Brain pericyte (primary cell): ENCODE measurements at places on chromosomes 7 and 10.
A peak's percentile ranks its signal among the peaks of the same experiment; 100 is the strongest.

- DNase-seq = no peak
These were observed 324.7 kb downstream of the ADARB2 start for GRCh38 chr10:1412531-1413189.

GRCh38 chr7:45696476-45696875 lies 122.3 kb downstream of the ADCY1 start:
- no peak for DNase-seq

DNA sequence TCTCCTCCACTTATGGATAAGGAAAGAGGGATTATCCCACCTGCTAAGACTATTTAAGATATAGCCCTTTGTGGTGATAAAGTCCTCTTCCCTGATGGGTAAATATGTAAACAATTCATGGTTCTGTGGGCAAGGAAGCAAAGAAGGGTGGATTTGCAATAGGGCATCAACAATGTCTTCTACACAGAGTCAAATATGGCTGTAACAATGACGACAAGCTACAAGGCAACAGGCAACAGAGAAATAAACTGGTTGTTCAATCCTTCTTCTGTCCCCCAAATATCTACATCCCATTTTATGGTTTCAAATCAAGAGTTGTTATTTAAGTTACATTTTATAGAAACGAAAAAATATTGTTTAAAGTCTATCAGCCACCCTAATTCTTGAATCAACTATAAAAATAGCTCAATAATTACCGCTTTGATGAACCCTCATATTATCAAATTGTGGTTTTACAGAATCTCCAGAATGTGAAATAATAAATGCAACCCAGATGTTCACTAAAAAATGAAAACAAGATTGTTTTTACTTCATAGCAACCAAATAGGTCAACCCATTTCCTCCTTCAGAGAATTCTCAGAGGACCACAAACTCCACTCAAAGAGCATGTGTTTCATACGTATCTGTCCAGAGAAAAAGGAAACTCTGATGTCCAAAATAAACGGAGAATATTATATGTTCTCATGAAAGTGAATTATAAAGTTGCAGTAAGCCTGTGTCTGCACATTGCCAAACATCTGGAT lies 13.8 kb downstream of the CYTH3 start:
- peak; percentile 81 for DNase-seq

DNA sequence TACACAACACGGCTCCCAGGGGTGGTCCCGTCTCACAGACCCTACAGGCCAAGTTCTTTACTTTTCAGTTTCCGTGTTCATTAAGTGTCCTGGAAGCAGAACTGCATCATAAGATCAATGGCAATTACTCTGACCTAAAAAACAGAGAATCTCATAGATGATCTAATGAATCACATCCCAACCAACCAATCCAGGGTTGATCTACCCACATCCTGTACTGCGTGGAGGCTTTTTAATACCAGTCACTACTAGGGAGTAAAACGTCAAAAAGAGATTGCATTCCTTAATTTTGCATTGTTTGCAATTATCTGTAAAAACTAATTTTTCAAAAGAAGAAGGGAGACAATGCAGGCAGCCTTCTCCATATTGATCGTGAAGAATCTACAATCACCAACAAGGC lies 72.6 kb downstream of the PARD3 start:
- DNase-seq = no peak

DNA sequence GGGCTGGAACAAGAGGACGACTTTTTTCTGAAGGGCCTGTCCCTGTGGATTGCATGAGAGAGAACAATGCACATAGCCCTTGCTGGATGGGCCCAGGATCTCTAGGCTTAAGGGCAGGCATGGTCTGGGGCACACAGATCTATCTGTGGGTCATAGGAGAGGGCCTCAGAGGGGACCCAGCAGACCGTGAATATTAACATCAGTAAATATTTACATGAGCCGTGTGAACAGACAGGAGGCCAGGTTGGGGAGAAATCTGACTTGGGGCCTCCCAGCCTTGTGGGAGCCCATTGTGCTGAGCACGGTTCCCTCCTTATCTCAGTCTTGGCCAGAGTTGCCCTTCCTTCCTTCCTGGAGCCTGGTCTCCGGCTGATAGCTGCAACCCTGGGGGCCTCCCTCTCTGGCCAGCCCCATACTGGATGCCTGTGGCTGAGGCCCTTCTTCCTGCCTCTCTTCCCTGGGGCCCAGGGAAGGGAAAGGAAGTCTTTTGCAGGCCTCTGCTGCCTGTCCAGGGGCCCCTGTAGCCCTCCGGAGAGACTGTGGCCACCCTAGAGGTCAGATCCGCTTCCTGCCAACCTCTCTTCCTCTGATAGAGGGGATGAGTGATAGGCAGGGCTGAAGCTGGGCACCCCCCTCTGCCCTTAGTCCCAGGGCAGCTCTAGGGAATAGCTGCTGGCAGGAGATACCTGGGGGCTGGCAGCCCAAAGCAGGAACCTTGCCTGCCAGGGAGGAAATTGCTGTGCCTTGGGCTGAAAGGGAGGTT lies 44.5 kb upstream of the TRIM8 start:
- no peak for DNase-seq

GRCh38 chr7:82623812-82624211 lies 180.2 kb upstream of the CACNA2D1 start:
- DNase-seq = no peak

- no peak for DNase-seq
These were observed 20.9 kb downstream of the AQP1 start for GRCh38 chr7:30932562-30932961.

DNA sequence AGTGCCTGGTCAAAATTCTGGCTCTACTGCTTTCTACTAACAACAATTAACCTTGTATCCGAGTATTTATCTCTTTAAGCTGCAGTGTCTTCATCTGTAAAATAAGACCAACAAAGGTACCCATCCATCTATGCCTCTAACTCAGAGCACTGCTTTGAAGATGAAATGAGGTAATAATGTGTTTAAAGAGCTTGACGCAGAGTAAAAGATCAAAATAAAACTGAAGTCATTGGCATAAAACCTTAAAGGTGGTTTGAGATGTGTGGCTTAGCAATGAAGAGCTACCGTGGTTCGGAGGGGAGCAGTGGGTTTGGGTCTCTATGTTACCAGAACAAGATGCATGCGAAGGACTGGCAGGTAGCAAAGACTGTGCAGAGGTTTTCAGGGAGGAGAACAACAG lies 16.1 kb upstream of the PRF1 start:
- no peak for DNase-seq

GRCh38 chr7:79785556-79785955 lies 332.1 kb upstream of the MAGI2 start:
- DNase-seq = no peak

GRCh38 chr7:33842150-33842549 lies 63.2 kb upstream of the BMPER start:
- no peak for DNase-seq

DNA sequence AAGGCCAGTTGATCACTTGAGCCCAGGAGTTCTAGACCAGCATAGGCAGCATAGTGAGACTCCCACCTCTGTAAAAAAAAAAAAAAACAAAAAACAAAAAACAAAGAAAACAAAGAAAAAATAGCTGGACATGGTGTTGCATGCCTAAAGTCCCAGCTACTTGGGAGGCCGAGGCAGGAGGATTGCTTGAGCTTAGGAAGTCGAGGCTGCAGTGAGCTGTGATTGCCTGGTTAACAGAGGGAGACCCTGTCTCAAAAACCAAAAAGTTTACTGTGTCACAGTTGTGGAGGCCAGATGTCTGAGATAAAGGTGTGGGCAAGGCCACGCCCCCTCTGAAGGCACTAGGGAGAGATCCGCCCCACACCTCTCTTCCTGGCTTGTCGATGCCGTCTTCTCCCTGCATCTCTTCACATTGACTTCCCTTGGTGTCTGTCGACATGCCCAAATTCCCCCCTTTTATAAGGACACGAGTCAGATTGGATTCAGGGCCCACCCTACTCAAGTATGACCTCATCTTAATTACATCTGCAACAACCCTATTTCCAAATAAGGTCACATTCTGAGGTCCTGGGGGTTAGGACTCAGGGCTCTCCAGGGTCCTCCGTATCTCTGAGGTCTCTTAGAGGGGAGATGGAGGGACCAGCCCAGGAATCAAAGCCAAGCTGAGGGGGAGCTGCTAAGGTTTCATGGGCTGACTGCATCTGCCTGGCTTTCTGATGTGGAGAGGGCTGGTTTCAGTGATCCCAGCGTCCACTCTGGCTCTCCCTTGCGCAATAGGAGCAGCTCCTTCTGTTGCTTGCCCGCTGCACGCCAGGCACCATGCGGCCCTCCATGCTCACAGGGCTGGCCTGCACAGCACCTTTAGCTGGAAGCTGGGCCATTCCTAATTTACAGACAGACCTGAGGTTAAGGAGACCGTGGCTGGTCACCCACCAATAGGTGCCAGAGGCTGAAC lies 23.1 kb downstream of the AGAP3 start:
- DNase-seq = no peak

GRCh38 chr7:91826377-91826776 lies 54.1 kb downstream of the MTERF1 start:
- no peak for DNase-seq

- DNase-seq = no peak
These were observed 112.7 kb downstream of the ICA1 start for GRCh38 chr7:8149222-8149621.

- DNase-seq = no peak
These were observed 109.3 kb upstream of the INSIG1 start for GRCh38 chr7:155188357-155188756.

DNA sequence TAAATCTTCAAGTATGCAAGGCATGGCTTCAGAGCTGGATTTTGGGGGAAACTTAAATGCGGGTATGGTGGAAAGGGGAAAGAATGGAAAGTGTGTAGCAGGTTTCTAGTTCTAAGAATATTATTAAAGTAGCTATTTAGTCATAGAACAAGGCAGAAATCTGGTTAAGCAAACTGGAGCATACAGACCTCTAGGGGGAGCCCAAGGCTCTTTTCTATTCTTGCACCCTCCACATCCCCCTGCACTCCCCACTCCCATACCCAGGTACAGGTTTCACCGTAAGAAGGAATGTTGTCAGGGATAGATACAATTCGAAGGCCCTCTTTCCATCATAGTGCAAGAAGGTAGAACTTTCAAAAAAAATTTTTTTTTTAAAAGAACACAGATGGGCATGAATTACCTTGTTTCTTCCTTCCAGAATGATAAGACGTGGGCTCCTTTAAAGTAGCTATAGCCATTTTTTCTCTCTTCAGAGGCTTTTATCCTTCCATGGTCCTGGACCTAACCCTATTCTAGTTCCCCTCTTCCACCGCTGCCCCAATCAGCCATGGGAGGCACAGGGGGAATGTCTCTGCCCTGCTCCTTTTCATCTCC lies 41.5 kb upstream of the SMIM30 start:
- no peak for DNase-seq

DNA sequence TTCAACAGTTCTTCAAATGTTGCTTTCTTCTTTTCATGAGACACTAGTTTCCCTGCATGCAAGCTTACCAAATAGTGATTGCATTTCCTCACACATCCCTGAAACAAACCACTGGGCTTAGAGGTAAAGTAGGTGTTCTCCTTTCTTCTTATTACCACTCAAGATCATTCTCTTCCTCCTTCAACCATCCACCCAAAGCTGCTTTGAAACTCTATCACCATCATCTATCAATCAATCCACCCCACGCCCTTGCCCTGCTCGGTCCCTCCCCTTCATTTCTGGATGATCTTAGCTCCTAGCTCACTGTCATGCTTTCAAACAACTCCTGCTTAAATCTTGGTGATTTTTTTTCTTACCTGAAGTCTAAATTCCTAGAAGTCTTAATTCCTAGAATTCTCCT lies 18.9 kb downstream of the HYCC1 start:
- no peak for DNase-seq

- DNase-seq = no peak
These were observed 278.7 kb upstream of the PODXL start for GRCh38 chr7:131835141-131835540.

DNA sequence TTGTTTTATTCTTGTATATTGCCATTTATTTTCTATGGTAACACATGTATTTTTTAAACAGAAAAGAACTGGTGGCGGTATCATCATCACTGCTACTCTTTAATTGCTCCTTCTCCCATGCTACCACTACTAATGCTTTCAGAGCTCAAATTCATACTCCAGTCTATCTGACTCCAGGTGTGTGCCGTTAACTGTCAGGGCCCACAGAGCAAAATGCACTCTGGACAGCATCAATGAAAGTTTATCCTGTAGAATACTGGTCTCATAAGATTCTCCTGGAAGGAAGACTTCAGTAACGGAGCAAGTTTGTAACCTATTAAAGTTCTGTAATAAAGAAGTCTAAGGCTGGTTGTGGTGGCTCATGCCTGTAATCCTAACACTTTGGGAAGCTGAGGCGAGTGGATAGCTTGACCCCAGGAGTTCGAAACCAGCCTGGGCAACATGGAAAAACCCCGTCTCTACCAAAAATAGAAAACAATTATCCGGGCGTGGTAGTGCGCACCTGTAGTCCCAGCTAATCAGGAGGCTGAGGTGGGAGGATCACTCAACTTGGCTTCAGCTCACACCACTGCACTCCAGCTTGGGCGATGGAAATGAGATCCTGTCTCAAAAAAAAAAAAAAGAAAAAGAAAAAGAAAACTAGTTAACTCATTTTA lies 18.4 kb downstream of the ZNRF2 start:
- DNase-seq = no peak

DNA sequence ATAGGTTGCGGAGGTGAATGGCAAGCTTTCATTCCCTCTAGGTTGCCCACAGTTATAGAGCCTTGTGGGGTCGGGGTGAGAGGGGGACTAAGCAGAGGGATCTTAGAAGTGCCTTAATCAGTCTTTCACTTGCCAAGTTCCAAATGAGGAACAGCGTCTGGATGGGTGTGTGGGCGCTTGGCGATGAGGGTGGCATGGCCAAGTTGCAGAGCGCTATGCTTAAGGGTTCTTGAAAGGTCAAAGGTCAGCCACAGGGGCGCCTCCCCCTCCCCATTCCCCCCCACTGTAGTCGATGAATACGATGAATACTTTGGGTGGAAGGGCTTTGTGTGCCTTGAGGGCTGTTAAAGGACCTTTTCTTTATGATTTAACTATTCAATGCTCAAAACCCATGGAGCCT lies 185.0 kb downstream of the TCF7L2 start:
- no peak for DNase-seq

DNA sequence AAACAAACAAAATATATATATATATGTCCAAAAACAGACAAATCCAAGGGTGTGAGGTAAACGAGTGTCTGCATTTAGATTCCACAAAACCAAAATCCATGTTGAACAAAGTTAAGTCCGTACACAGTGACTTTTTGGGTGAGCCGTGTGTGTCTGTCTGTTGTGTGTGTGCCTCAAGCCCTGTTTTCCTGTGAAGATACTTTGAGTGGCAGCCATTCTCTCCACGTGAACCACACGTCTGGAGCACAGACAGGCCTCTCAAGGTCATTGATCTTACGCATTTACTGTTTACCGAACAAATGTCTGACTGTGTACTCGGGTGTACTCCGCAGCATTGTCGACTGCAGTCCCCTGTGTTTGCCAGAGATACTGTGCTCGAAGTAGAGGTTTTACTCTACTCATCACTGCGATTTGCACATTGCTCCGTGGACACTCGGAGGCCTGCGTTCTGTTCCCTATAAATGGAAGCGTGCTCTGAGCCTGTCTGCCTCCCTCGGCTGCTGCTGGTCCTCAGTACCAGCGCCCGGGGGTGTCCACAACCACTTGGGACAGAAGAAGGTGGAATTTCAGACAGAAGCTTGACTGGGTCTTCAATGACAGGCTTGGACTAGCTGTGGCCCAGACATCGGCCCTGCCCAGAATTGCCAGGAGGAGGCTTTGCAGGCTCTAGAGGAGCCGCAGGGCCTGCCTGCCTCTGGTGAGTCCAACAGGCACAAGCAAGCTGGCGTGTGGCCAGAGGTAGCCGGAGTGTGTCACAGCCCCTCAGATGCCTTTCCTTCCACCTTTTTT lies 22.1 kb downstream of the CYP17A1 start:
- peak; percentile 37 for DNase-seq

- no peak for DNase-seq
These were observed 4.3 kb upstream of the ABCC2 start for GRCh38 chr10:99777918-99778714.
